Kidney (tissue), 22 donors: ENCODE measurements at places on chromosomes 1 and 21.

DNA sequence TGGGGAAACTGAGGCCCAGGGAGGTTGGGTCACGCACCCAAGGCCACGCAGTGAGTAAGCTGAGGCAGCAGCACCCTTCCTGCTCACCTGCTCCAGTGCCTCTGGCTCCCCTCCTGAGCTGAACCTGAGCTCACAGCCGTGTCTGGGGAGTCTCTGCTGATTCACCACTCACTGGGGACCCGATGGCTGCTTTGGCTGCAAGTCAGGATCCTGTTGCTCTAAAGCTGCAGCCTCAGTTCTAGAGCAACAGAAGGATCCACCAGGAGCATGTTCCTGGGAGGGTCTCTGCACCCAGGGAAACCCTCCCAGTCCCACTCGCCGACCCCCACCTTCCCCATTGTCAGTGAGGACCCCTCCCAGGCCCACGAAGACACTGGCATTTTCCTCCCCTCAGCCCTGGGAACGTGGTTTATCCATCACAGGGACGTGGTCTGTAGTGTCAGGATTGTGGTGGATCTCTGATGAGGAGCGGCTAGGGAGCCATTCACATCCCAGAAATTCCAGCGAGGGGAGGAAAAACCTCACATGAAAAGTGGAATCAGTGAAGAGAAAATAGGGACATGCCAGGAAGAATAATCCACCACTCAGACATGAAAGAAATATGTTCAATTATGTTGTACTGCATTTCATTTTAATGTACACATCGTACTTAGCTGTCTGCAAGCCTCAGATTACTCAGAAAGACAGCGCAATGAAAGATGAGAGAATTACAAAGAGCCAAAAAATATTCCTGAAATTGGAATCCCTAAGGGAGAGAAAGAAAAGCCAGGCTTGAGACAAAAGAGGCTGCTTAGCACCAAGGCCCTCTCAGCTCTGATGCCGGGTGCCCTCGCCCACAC, 447.2 kb downstream of the MATN1 start:
- H3K27ac ChIP-seq = no peak overlapping the region
- H3K4me1 ChIP-seq = no peaks in the 10 kb centered on the region
- no peaks in the 10 kb centered on the region for H3K27me3 ChIP-seq
- DNase-seq = no peak
- H3K36me3 ChIP-seq = no peaks in the 10 kb centered on the region
- no peak overlapping the region for H3K4me3 ChIP-seq

- no peaks in the 10 kb centered on the region for H3K27me3 ChIP-seq
These were observed 62.4 kb upstream of the USP24 start for GRCh38 chr1:55277377-55278130.

DNA sequence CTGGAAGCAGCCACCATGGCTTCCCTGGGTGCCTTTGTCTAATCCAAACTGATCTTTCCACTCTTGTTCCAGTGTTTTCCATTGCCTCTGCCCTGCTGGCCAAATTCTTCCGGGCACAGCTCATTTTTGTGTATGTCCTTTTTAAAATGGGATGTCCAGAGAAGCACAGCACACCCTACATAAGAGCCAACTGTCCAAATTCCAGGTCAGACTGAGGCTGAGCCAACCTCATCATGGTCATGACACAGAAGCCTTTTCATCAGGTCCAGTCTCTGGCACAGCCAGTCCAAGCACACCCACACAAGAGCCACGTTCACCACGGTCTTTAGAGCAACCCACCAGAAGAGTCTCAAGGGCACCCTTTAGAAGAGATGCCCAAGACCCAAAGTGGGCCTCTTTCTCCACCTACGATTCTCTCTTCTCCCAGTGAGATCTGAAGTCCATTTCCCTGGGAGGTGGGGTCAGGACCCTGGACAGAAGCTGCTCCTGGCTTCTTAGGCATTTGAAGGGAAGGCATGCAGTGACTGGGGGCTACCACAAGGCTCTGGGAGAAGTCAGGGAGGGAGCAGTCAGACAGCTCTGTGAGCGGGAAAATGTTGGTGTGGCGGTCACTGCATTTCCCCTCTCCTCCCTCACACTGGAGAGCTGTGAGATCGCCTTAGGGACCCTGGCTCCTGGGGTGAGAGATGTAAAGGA, 53.2 kb downstream of the SYT2 start:
- no peaks in the 10 kb centered on the region for H3K27me3 ChIP-seq
- H3K4me1 ChIP-seq = no peaks in the 10 kb centered on the region
- H3K36me3 ChIP-seq = no peaks in the 10 kb centered on the region
- no peak for DNase-seq

DNA sequence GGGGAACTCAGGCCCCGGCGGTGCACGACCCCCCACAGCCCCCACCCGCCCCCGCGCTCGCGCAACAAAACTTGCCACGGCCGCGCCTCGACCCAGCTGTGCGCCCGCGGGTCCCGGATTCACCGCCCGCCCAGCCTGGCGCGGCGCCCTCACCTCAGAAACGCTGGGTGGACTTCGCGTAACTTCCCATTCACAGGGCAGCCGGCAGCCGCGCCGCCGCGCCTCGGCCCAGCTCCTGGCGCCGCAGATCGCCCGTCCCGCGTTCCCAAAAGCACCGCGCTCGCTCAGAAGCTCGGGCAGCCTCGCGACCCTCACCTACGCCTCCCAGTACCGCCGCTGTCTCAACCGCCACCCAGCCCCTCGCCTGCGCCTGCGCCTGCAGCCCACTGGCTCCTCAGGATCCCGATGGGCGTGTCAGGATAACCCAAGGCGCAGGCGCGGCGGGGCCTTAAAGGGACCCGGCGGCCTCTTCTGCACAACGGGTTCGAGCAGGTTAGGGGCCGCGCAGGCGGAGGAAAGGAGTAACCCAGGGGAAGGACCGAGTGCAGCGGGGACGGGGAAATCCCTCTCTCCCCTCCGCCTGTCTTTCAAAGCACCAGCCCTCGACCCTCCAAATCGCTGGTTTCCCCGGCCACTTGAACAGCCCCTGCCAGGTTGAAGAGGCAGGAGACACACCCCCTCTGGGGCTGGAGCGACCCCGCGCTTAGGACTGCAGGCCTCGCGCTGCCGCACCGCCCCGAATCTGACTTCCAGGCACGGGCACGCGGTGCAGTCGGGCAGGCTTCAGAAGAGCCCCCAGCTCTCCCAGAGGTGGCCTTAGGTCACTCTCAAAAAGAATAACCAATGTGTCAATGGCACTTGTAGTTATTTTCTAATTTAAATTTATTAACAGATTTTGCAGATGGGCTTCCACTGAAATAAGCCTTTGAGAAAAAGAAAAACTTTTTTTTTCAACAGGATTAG, at the start of gene NBPF1:
Gene NBPF1 (minus strand): TSS at position 380 of the 963 bp plus-strand sequence.
- no peaks in the 10 kb centered on the region for H3K27me3 ChIP-seq
- H3K4me3 ChIP-seq = peak within 1 kb of the TSS; percentile 74

- no peak for DNase-seq
- H3K4me1 ChIP-seq = no peaks in the 10 kb centered on the region
- H3K36me3 ChIP-seq = no peaks in the 10 kb centered on the region
- no peak overlapping the region for H3K4me3 ChIP-seq
These were observed 16.0 kb downstream of the FNBP1L start for GRCh38 chr1:93463960-93464359.
